ENCODE measurements at places on chromosomes 7 and 10.

DNA sequence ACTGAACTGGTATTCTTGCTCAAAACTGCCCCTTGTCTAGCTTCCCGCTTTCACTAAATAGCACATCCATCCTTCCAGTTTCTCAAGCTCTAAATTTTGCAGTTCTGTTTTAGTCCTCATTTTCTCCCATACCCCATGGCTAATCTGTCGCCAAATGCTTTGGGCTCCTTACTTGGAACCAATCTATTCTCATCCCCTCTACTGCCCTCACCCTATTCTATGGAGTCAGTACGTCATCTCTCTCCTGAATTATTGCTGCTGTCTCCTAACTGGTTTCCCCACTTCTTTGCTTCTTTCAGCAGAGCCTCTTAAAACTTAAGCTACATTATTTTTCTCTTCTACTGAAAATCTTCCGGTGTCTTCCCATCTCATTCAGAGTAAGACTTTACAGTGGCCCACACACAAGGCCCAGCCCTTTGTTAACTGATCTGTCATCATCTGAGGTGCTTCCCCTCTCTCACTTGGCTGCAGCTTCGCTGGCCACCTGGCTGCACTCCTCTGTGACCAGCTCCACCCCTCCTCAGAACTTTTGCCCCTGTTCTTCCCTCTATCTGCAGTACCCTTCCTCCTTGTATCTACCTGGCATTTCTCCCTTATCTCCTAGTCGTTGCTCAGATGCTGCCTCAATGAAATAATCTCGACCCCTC lies 9.9 kb downstream of the STARD3NL start:
- no peak overlapping the region for H3K4me3 ChIP-seq
- H3K4me1 ChIP-seq: peaks cover 53% of the 10 kb centered on the region
- H3K27me3 ChIP-seq: no peaks in the 10 kb centered on the region
- H3K36me3 ChIP-seq: no peaks in the 10 kb centered on the region
- no peak for DNase-seq
- peak overlapping the region; percentile 5 for H3K27ac ChIP-seq

GRCh38 chr10:96609510-96609909 lies 22.7 kb upstream of the TM9SF3 start:
- no peak overlapping the region for H3K4me3 ChIP-seq
- H3K36me3 ChIP-seq: no peaks in the 10 kb centered on the region
- H3K27ac ChIP-seq: no peak overlapping the region
- peaks cover 8% of the 10 kb centered on the region for H3K4me1 ChIP-seq
- H3K27me3 ChIP-seq: no peaks in the 10 kb centered on the region

DNA sequence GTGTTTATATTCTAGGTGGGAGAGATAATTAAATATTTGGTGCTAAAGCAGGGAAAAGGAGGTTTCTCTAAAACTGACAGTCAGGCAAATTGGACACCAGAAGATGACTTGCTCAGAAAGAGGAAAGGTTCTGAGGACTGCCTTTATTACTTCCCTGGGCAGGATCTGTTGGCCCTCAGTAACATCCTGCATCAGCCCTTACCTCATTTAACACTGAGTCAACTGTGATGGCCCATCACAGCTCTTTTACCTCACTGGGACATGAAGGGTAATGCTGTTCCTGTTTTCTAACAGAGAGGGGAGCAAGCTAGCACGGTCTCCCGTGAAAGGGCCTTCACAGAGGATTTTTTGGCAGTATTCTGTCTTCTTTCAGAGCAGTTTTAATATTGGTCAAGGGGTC lies 12.0 kb downstream of the PPP1R17 start:
- no peak for DNase-seq
- H3K36me3 ChIP-seq: no peaks in the 10 kb centered on the region
- no peaks in the 10 kb centered on the region for H3K27me3 ChIP-seq
- H3K4me3 ChIP-seq: no peak overlapping the region

- no peak overlapping the region for H3K27ac ChIP-seq
- peaks cover 9% of the 10 kb centered on the region for H3K27me3 ChIP-seq
- no peaks in the 10 kb centered on the region for H3K36me3 ChIP-seq
- H3K4me1 ChIP-seq: no peaks in the 10 kb centered on the region
- DNase-seq: peak; percentile 30
Observed at GRCh38 chr10:120336911-120337540, 120.0 kb upstream of the PLPP4 start.

- H3K4me3 ChIP-seq: no peak overlapping the region
- DNase-seq: no peak
- peaks cover 8% of the 10 kb centered on the region for H3K27me3 ChIP-seq
- H3K4me1 ChIP-seq: no peaks in the 10 kb centered on the region
- H3K36me3 ChIP-seq: no peaks in the 10 kb centered on the region
- no peak overlapping the region for H3K27ac ChIP-seq
Observed at GRCh38 chr7:56188823-56189346, 72.7 kb upstream of the NUPR2 start.

- no peak for DNase-seq
- no peak overlapping the region for H3K27ac ChIP-seq
- peaks cover 7% of the 10 kb centered on the region for H3K27me3 ChIP-seq
Observed at GRCh38 chr7:67525588-67525987, 529.0 kb downstream of the TYW1 start.
